ENCODE measurements at places on chromosomes 3 and 15.

DNA sequence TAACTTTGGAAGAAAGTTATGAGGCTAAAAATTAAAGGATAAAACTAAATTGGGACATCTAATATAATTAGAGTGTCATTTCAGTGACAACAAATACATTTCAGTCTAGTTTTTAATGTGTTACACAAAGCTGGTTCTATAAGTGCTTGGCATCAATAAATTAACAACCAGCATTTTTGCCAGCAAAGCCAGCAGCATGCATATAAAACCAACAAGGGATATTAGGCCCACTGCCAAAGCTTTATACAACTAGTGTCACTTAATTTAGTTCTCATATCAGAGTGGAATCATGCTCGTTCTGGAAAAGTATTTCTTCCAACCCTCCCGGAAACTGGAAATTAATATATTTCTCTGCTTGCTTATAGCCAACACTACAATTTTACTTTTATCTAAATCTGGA is 88.8 kb downstream of the THBS1 start:
- DNase-seq, result no peak

DNA sequence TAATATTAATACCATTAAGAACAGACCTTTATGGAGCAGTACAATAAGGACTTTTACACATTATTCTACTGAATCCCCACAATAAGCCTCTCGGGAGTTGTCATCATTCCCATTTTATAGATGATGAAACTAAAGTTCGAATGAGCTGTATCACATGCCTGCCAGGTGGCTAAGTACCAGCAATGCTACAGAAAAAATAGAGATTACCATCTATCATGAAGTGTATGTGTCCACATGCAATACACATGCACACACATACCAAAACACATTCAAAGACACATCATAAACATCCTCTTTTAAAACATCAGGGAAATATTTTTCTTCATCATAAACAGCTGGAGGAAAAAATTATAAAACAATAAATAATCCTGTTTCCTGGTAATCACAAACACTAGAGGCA is 136.6 kb downstream of the SUCLG2 start:
- DNase-seq, result no peak

DNA sequence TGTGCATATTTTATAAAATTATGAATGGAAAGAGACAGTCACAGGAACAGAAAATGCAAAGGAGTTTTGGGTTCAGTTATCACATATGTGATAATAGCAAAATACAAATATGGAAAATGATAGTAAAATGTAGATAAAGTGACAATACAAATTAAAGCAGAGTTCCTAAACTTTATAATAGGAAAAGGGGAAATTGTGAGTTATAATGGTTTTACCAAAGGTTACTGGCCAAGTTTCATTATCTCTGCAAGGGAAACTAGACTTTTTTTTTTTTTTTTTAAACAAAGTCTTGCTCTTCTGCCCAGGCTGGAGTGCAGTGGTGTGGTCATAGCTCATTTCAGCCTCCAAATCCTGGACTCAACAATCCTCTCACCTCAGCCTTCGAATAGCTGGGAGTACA is 228.7 kb upstream of the CGNL1 start:
- no peak for DNase-seq

GRCh38 chr15:90062023-90062442 is 40.2 kb downstream of the IDH2 start:
- no peak for DNase-seq

DNA sequence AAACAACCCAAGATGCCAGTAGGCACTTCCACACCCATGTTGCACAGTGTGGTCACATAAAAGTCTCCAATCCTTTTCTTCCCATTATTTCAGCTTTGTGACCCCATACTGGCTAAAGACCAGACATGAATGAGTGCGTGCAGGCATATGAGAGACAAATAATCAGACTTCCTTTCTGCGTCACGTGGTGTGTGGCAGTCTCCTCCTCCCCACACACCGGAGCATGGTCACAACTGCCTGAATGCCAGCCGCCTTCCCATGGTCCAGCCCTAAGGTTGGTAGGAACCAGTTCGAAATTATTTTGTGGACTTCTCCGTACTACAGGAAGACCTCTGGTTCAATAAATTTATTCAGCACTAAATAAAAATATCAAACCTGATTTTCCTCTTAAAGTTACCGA is 65.5 kb downstream of the VGLL4 start:
- DNase-seq, result no peak

DNA sequence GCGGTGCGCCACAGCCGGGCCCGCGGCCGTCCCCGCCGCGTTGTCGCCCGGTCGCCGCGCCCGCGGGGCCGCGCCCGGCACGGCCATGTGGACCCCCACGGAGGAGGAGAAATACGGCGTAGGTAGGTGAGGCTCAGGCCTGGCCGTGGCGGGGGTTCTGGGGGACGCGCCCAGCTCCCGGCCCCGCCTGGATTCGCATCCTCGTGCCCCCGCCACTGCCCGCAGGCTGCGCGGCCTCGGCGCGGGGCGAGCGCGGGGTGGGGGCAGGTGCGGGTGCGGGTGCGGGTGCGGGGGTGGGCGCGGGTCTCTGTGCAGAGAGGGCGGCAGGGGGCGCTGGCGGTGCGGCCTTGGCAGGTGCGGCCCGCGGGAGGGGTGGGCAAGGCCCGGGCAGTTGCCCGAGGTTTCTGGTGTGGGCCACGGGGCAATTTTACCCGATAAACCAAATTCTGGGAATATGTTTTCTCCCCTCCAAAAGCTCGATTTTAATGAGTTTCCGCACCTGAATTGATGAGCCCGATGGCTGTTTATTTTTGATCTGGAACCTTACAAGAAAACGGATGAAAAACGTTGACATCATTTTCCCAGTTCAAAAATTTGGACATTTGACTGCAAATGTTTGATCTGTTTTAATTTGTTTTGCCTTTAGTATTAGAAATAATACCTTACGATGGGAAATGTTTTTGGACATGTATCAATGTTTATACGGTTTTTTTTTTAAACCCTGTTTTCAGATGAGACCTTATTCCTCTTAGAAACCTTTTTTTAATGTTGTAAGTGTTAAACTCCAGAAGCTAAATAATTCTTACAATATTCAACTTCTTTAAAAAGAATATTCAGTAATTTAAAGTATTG is 678 bp downstream of the DOCK3 start:
- no peak for DNase-seq

DNA sequence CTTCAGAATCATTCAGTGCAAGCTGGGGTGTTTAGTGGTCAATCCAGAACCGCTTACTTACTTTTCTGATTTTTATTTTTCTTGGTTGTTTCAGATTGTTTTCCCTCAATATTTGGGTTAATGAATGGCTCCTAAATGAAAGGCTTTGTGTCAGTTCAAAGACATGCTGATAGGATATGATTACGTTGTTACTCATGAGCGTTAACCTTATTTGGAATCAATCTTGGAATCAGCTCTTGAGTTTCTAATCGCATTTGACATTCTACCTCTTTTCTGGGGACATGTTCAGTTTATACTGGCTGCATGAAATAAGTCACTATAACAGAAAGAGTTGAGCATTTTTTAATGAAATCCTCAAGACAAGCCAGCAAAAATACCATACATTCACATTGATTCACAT is 50.2 kb downstream of the ATP11B start:
- no peak for DNase-seq

- DNase-seq, result no peak
Observed at GRCh38 chr3:169811631-169812331, 889 bp upstream of the LRRIQ4 start.

DNA sequence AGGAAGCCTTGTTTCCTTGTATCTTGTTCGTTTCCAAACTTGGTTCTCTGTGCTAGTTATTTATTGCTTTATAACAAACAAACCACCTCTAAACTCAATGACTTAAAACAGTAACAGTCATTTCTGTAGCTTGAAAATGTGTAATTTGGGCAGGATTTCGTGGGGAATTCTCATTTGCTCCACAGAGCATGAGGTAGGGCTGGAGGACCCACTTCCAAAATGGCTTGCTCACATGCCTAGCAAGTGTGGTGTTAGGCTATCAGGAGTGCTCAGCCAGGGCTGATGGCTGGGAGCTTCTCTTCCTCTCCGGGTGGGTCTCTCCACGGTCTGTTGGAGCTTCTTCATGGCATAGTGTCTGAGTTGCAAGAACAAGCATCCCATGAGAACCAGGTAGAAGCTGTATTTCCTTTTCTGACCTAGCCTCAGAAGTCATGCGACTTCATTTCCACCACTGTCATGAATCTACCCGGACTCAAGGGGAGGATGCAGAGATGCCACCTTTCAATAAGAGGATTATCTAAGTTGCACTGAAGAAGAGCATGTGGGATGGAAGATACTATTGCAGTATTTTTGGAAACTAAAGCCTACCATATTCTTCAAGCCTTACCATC is 8.2 kb upstream of the TNIK start:
- no peak for DNase-seq

GRCh38 chr3:124818398-124819091 is 68.6 kb downstream of the ITGB5 start:
- DNase-seq, result no peak
